Femur (tissue), 1 donor: ENCODE measurements at places on chromosomes 1 and 21.
A peak's percentile ranks its signal among the peaks of the same experiment; 100 is the strongest.

DNA sequence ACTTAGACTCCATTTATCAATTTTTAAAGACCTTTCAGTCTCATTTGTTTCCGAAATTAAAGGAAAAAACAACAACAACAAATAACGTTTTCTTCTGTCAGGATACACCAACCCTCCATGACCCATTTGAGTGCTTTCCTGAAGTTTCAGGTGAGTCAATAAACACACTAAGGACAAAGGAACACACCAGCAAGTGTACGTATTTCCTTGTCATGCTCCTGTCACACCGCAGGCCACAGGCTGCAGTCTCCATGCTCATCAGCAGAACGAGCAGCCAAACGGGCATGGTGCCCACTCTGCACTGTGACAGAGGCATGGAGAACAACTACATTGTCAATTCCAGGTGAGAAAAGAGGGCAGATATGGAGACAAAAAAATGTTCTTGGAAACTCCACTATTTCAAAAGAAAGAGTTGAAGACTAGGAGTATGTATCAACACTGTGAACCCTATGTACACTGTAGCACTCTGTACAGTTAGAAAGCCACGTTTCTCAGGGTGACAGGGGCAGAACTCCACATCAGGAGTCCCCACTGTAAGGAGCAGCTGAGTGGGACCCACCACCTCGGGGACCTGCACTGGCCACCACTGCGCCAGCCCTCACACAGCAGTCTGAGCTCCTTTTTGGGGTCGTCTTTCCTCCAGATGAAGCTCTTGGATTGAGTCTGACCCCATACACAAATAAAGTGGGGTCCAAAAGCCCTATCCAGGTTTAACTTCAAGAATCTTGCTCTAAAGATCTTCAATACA lies 2.6 kb downstream of the PTTG1IP start:
- no peak for DNase-seq

- DNase-seq, result no peak
Measured at GRCh38 chr1:11338284-11338924, 65.4 kb downstream of the UBIAD1 start.

GRCh38 chr1:206658264-206658980 lies 23.1 kb downstream of the DYRK3 start:
- DNase-seq, result peak; percentile 76

DNA sequence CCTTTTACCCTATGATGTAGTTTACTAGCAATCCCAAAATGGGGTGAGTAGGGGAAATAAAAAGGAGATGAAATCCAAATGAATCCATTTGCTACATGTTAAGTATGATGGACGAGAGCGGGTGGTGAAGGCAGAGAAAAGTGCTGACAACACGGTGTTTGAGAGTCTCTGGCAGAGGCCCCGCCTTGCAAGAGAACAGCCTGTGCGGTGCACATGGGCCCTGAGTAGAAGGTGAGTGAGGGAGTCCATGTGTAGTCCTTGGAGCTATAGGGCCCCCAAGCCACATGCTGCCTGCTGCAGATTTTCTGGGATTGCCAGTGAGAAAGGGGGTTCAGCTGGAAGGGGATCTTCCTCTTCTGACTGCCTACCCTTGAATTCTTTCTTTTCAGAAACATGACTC lies 177.1 kb downstream of the TNR start:
- no peak for DNase-seq
